Colonic mucosa (tissue), 4 donors: ENCODE measurements at places on chromosomes 13 and 19. TPM values are rescaled to one million over a fixed set of nuclear protein-coding genes. Genes with fewer than 3 reads are reported as not detected.

Gene PSENEN
- total RNA-seq: 87.4 TPM

Gene AZU1
- total RNA-seq: not detected

Gene MBD3L3
- not detected for total RNA-seq

Gene TMEM145
- total RNA-seq: 0.24 TPM

Gene ZNF737
- 11.0 TPM for total RNA-seq

Gene KLK3
- 2.5 TPM for total RNA-seq

Gene NANOS3
- not detected for total RNA-seq

Gene SULT2A1
- 1.1 TPM for total RNA-seq

Gene EHD2
- total RNA-seq: 10.9 TPM

Gene MEIOSIN
- total RNA-seq: not detected

Gene GFY
- not detected for total RNA-seq

Gene C19orf33
- total RNA-seq: 159 TPM

Gene AKT2
- 119 TPM for total RNA-seq

Gene CRLF1
- 1.6 TPM for total RNA-seq

Gene TBC1D17
- total RNA-seq: 33.7 TPM

Gene SLC39A3
- 34.3 TPM for total RNA-seq

Gene RTBDN
- total RNA-seq: not detected

Gene FCAR
- not detected for total RNA-seq

Gene BRME1
- 5.9 TPM for total RNA-seq

Gene CLEC11A
- 4.5 TPM for total RNA-seq

Gene ZNF790
- 3.1 TPM for total RNA-seq

Gene ZNF813
- 4.9 TPM for total RNA-seq

Gene CYSLTR2
- 0.80 TPM for total RNA-seq

Gene ZNF626
- 2.8 TPM for total RNA-seq

Gene MTRF1
- total RNA-seq: 16.3 TPM

Gene MYH14
- total RNA-seq: 506 TPM

Gene DIAPH3
- 5.1 TPM for total RNA-seq
